Activated T-helper 17 cell treated with anti-CD3 and anti-CD28 coated beads, Interleukin-2, amount 50 U/mL, for 72 hours (primary cell): ENCODE measurements at places on chromosomes 11 and 22.

- ATAC-seq: peak; percentile 31
Measured at GRCh38 chr11:12356944-12357655, 20.3 kb upstream of the PARVA start.

- ATAC-seq: no peak
Measured at GRCh38 chr11:32099516-32099915, 8.6 kb downstream of the RCN1 start.

- ATAC-seq: peak; percentile 66
Measured at GRCh38 chr22:49827853-49828598, at the start of gene BRD1. BRD1 (minus strand) TSS chr22:49827873; CDS start chr22:49824317, 3,556 bp downstream.

DNA sequence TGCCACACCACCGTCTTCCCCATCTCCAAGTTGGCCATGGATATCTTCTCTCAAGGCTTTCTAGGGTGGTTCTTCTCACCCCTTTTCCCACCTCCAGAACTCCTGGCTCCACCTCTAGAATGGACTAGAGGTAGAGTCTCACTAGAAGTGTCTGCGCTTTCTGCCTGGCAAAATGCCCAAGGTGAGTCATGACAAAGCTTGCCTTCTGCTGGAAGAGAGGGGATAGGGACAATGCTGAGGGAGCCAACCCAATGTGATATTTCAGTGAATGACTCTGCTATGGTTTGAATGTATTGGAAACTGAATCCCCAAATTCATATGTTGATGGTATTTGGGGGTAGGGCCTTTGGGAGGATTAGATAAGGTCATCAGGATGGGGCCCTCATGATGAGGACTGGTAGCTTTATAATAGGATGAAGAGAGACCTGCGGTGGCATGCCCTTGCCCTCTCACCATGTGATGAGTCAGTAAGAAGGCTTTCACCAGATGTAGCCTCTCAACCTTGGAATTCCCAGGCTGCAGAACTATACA, 4.1 kb upstream of the CD82 start:
- no peak for ATAC-seq

DNA sequence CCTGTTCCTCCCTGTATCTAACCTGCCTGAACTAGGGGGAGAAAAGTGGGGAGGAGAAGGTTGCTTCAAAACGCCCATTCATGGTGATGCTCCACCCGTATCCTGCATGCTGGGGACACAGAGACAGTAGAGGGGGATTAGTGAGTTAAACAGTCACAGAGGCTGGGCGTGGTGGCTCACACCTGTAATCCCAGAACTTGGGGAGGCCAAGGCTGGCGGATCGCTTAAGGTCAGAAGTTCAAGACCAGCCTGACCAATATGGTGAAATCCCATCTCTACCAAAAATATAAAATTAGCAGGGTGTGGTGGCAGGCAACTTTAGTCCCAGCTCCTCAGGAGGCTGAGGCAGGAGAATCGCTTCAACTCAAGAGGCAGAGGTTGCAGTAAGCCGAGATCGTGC, 1.8 kb upstream of the DENND5A start:
- ATAC-seq: no peak
